ENCODE measurements at places on chromosomes 5 and 9.

DNA sequence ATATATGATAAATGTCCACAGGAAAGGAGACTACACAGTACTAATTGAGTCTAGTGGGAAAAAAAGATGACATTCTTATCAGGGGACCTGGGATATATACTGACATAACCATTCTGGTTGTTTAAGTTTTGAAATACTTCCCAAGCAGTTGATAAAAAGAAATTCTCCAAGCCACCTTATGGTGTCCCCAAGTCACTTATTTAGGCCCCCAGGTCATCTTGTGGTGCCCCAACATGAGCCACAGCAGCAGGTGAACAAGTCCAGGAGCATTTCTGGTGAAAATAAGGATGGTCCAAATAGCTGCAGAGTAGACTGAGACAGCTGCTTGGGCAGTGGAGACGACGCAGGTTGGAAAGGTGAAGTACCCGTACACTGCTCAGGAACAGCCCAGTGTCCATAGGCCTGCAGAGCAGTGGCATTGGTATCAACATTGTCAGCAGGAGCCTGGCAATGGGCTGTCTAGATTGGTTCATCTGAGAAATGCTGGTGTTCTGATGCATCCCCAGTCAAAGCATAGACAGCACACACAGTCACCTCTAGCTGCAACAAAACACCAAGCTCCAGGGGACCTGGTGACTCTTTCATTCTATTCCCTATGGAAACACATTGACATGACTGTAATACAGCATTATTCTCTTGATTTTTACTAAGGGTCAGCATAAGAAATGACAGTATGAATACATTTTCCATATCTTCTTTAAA, 430.6 kb downstream of the NR2F1-AS1 start:
- DNase-seq = no peak

- DNase-seq = no peak
Observed at GRCh38 chr5:132464156-132464939, 26.2 kb downstream of the IRF1 start.

- DNase-seq = no peak
Observed at GRCh38 chr9:137006116-137007003, 10.0 kb upstream of the CLIC3 start.

DNA sequence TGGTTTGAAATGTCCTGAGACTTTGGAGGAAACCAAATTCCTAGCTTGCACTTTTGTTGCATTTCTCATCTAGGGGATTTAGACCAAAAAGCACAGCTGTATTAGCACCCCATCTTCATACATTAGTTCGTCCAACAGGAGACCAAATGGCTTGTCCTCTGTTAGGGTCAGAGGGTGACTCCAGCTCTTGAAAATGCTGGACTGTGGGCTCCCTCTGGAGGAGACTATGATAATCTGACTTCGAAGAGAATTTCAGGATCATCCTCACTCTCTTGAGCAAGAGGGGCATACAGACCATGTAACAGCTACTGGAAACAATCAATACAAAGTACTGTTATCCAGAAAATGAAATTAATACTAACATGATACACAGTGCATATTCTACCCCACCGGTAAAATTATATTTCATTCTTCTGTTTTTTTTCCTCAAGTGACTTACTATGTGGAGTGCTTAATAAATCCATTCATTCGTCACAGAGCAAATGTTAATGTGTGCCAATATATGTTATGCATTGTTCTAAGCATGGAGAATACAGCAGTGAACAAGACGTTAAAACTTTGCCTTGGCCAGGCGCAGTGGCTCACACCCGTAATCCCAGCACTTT, 63.7 kb upstream of the PPP2CA start:
- peak; percentile 17 for DNase-seq

- DNase-seq = no peak
Observed at GRCh38 chr9:79431019-79431679, 140.6 kb upstream of the TLE4 start.

GRCh38 chr9:16246785-16247184, 623.7 kb downstream of the BNC2 start:
- DNase-seq = no peak

GRCh38 chr5:146877783-146878475, 628 bp downstream of the PPP2R2B start:
- DNase-seq = no peak

Data from effector CD4-positive, alpha-beta T cell (primary cell).